SW480 (cell line): ENCODE measurements at places on chromosomes 2 and 18.

- DNase-seq: no peak
Measured at GRCh38 chr2:156511122-156511521, 74.9 kb downstream of the GPD2 start.

DNA sequence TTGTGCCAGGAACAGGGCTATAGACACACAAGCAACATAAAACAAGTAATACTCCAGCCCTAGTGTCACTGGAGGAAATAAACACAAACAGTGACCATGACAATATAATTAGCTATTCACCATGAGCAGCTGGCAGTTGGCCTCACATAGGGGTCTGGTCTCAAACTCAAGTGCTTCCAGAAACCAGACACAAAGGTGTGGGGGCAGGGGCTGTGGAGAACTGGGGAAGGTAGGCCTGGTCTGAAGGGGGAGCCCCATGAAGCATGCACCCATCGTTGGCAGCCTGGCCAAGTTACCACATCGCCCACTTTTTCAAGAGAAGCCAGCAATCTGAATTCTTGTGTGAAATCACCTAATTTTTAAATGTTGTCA, 49.5 kb upstream of the SP3 start:
- DNase-seq: no peak

- DNase-seq: no peak
Measured at GRCh38 chr2:234816056-234816455, 135.8 kb upstream of the SH3BP4 start.

DNA sequence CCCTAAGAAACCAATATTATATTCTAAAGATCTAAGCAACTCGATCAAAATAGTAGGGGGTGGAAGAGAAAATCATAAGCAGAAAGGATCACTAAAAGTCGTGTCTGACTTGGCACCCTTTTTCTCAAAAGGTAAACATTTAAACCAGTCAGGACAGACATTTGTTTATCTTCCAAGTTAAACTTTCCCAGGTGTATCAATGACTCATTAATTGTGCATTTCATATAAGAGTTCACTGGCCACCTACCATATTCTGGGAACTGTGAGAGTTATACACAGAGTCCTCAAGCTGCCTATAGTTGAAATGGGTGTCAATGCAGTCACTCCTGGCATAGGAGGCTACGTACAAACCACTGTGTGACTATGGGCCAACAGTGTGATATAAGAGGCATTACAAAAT, 4.8 kb upstream of the ACVR1 start:
- no peak for DNase-seq

DNA sequence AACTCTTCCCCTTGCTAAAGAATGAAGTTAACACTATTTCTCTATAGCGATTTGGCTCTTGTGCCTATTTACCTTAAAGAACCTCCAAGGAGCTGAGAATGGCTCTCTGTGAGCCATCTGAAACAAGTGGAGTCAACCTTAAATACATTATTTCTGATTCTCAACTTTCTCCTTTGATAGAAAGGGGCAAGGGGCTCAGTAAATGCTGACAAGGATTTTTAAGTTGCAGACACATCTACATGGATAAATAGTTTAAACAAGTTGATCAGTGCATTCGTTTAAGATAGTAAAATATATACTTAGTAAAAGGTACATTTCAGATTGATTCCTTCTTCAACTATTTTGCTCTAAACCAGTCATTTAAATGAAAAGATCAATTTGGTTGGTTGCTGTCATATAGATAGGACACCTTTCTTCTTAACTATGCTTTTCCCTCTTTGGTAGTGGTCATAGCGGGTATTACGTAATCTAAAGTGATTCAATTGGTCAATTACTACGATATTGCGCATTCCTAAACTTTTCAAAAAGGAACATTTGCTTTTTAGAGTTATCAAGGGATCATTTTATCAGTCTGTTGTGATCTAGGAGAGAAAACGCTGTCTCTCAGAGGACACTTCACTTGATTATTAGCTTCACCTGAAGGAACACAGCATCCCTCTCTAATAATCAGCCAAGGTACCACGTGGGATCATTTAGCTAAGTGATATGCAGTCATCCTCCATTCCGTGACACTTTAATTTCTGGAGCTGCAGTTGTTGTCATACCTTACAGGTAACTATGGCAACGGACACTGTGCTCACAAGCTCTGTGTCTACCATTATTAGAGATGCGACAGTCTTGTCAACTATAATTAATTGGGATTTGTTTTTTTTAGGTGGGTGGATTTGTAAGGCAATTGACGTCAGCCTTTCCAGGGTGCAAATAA, 50.9 kb upstream of the KCNE4 start:
- DNase-seq: no peak
